ENCODE measurements at places on chromosomes 4 and X.

GRCh38 chr4:189033801-189034347 lies 894.6 kb downstream of the TRIML1 start:
- DNase-seq, result no peak

- DNase-seq, result no peak
Measured at GRCh38 chr4:38873290-38873944, 5.8 kb downstream of the FAM114A1 start.

DNA sequence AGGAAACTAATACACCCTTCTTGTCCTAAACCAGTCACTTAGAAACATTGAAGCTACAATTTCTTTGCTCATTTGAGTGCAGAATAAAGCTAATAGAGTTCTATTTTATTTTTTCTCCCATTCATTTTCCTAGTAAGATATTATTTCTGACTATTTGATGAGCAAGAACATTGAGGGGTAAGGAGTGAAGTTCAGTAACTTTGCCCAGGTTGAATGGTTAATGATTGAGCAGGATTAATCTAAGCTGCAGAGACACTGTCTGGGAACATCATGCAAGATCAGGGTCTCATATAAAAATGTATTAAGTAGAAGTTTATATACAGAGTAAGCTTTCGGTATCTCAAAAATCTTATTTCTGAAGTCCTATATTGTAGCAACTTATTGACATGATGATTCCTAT lies 102.4 kb upstream of the LIMCH1 start:
- DNase-seq, result no peak

DNA sequence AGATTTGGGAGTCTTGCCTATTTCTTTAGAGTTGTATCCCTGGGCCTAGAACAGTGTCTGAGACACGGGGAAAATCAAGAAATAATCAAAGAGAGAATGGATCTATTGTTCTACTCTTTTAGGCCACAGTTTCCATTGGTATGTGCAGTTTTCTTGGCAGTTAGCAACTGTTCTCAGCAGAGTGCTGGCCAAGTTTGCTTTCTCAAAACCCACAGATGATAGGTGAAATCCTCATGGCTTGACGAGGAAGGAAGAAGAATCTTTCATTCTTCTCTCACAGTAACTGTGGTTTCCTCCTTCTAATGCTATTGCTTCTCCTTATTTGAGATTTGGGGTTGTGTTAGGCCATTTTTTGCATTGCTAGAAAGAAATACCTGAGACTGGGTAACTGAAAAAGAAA lies 42.2 kb downstream of the AGA start:
- no peak for DNase-seq

All from lower lobe of right lung (tissue), 2 donors.